ENCODE measurements at places on chromosomes 4 and X.

- no peak for DNase-seq
These were observed 507.0 kb downstream of the PPARGC1A start for GRCh38 chr4:23382879-23383278.

DNA sequence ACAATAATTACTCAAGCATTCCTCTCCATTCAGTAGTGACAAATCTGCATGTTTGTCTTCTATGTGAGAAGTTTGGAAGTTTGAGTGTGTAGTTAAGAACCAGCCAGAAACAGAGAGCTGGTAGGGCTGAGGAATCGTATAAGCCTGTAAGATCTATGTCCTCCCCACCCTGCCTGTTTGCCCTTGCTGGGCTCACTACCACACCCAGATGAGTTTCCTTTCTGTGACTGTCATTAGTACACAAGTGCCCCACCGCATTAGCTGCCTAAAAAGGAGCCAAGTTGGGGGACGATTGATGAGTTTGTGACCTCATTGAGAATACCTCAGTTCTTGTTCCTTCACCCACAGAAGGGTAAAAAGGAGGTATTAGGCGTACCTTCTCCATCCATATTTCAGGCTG lies 28.3 kb downstream of the DOCK11 start:
- DNase-seq, result no peak

DNA sequence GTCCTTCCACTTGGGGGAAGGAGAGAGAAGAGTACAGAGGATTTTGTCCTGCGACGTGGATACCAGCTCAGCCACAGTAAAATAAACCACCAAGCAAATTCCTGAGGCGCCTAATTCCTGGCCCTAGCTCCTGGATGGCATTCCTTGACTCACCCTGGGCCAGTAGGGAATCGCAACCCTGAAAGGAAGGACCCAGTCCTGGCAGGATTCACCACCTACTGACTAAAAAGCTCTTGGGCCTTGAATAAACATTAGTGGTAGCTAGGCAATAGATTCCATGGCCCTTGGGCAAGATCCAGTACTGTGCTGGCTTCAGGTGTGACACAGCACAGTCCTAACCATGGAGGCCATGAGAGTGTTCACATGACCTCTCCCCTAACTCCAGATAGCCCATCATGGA lies 45.6 kb downstream of the GABRA3 start:
- DNase-seq, result no peak

GRCh38 chr4:82886147-82886942 lies 4.6 kb downstream of the SEC31A start:
- no peak for DNase-seq

DNA sequence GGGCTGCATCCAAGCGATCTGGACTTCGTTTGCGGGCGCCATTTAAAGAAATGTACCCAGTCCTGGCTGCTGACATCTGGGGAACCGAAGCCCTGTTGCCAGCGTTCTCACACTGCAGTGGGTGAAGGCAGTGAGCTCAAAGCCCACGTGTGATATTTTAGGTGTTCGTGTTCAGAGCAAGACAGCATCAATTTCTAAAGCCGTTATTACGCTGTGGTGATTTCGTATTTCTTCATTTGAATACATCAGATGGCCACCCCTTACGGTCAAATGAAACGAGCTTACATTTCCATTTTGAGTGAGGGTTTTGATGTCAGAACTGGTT lies 376 bp upstream of the C4orf36 start:
- no peak for DNase-seq

- DNase-seq, result no peak
These were observed 888.0 kb downstream of the PCDH18 start for GRCh38 chr4:136644279-136644678.

- peak; percentile 42 for DNase-seq
These were observed 53.8 kb upstream of the OTUD4 start for GRCh38 chr4:145234091-145234706.

GRCh38 chr4:145907812-145908211 lies 30.8 kb downstream of the ZNF827 start:
- DNase-seq, result no peak

DNA sequence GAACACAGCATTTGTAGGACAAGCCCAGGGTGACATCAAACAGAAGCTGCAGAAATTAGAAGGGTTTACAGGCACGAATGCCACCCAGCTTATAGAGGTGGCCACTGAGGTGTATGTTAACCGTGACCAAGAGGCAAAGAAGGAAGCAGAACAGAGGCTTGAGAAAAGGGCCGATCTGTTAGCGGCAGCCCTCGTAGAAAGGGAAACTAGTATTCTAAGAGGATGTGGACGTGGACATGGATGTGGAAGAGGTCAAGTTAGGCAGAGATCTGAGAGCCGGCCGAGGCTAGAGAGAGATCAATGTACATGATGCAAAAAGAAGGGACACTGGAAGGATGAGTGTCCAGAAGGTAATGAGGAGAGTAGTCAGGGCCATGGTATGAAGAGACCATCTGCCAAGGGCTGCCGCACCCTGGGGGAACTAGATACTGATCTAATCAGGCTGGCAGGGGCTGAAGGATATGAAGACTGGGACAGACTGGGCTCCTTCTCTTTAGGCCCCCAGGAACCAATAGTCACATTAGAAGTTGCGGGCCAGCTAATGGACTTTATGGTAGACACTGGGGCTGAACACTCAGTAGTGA lies 27.5 kb downstream of the LIAS start:
- no peak for DNase-seq

- DNase-seq, result peak; percentile 0
These were observed 201.3 kb downstream of the RBM46 start for GRCh38 chr4:154982187-154983047.

- no peak for DNase-seq
These were observed 19.8 kb upstream of the CXCL2 start for GRCh38 chr4:74118600-74119338.

DNA sequence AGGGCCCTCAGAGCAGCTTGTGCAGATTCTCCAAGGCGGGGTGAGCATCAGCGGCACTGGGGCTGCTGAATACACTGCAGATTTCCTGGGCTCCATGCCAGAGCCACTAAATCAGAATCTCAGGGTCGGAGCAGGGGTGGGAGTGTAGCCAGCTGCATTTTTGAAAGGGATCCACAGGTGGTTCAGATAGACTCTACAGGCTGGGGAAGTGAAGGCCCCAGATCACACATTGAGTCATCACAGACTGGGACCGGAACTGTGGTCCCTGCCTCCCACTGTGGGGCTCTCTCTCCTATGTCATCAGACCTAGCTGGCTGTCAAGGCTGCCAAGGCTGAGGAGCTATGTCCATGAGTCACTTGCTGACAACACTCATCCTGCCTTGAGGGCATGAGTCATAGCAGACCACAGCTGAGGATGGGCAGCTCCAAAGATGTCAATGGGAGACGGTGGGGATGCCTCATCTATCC lies 162.3 kb upstream of the MAMLD1 start:
- no peak for DNase-seq

DNA sequence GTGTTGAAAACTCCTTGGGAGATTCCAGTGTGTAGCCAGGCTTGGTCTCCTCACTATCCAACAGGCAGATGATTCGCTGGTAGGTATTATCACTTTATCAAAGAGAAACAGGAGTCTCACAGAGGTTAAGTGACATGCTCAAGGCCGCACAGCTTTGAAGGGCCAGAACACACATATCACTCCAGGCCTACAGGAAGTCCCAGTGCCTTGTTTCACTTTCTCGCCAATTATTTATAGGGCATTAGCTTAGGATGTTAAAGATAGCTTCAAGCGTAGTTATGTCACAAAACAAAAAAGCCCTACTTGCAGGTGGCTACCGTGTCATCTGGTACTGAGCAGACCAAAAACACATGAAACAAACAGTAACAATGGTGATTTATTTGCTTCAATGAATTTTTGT lies 13.2 kb downstream of the ATP8A1 start:
- DNase-seq, result peak; percentile 66

DNA sequence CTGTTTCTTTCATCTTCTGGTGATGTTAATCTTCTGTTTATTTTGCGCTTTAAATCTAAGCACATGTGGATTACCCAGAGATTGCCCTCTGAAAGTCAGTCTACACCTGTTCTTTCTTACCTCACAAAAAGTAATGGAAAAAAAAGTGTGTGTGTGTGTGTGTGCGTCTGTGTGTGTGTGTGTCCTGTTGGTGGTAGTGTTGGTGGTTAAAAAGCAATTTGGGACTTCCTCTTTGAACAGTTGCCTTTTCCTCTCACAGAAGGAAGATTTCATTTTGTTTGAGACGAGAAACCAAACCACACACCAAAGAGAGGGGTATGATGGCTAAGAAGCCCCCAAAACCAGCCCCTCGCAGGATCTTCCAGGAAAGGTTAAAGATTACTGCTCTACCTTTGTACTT lies at the start of gene STAP1:
Gene STAP1, plus strand, starts transcription at position 235 of the 400 bp plus-strand sequence. Its CDS starts 83 bp downstream, at position 318.
- DNase-seq, result peak; percentile 79

- DNase-seq, result no peak
These were observed 125.0 kb downstream of the ARHGAP6 start for GRCh38 chrX:11540532-11541377.

DNA sequence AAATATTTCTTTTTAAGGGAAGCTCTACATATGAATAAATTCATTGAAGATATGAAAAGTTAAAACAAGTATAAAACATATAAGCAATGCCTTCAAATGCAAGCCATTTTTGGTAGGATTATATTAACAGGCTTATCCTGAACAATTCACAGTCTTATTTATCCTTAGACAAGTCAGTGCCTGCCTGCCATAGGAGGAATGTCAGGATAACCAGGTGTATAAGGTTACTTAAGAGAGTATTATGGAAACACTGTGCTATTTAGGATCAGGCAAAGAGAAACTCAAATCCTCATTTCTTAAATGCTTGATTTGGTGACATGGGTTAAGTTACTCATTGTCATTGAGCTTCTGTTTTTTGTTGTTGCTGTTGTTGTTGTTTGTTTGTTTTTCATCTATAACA lies 2029.9 kb upstream of the AGA start:
- DNase-seq, result no peak

GRCh38 chr4:62814510-62815047 lies 1594.7 kb downstream of the TECRL start:
- no peak for DNase-seq

DNA sequence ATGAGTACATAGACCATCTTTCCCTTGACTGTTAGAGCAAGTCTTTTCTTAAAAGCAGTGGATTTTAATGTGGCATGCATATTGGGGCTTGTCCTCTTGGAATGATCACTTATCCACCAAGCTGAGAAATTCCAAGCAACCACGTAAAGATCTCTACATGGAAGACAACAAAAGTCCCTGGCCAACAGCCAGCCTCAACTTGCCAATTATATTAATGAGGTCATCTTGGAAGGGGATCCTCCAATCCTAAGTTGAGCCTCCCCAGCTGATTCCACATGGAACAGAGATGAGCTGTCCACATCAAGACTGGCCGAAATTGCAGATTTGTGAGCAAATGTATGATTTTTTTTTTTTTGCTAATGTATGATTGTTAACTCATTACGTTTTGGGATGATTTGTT lies 20.6 kb upstream of the FTHL17 start:
- DNase-seq, result no peak

DNA sequence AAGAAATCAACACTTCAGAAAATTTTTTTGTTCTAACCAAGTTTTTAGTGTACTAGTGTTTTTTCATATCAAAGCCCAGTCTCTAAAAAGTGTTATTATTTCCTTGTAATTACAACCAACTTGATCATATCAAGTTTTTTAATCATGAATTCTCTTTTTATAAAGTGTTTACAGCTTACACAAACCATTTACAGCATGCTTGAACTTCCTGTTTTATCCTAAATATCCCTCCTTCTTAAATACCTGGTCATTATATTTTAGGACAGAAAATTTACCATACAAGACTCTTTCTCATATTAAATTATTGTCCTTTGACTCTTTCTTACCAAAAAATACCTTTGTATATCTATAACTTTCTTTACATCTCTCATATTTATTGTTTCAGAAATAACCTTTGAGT lies 89.4 kb upstream of the NPY2R start:
- DNase-seq, result no peak

- DNase-seq, result no peak
These were observed 72.1 kb downstream of the COX18 start for GRCh38 chr4:72997409-72997808.

GRCh38 chrX:94089149-94089548 lies 415.1 kb downstream of the FAM133A start:
- DNase-seq, result no peak

- no peak for DNase-seq
These were observed 180.4 kb downstream of the CPEB2 start for GRCh38 chr4:15182600-15183220.

DNA sequence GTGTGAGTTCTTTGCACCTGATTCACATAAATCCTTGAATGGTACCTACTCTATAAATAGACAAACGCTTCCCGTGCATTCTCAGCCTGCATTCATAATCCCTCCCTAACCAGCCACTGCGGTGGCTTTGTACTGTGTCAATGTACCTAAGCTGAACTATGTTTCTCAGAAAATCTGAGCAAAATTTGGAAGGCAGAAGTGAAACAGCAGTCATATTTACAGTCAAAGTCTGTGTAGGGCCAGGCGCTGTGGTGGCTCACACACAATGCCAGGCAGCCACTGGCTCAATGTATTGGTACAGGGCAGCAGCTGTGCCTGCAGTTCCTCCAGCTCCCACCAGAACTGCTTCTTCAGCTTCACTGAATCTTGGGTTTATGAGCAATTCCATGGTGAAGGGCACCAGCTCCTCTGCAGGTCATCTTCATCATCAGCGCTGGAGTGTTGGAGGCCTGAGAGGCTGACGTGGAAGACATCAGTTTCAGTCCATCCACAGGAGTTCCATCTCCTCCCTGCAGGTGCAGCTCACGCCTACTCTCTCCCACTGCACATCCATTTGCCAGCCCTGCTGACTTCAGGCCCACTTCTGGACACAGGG lies 32.3 kb upstream of the IRF2 start:
- DNase-seq, result peak; percentile 76

- DNase-seq, result no peak
These were observed 61.8 kb upstream of the TXK start for GRCh38 chr4:48195853-48196252.

GRCh38 chr4:7524843-7525242 lies 90.1 kb upstream of the PSAPL1 start:
- no peak for DNase-seq
